ENCODE measurements at places on chromosomes 7 and 10.

DNA sequence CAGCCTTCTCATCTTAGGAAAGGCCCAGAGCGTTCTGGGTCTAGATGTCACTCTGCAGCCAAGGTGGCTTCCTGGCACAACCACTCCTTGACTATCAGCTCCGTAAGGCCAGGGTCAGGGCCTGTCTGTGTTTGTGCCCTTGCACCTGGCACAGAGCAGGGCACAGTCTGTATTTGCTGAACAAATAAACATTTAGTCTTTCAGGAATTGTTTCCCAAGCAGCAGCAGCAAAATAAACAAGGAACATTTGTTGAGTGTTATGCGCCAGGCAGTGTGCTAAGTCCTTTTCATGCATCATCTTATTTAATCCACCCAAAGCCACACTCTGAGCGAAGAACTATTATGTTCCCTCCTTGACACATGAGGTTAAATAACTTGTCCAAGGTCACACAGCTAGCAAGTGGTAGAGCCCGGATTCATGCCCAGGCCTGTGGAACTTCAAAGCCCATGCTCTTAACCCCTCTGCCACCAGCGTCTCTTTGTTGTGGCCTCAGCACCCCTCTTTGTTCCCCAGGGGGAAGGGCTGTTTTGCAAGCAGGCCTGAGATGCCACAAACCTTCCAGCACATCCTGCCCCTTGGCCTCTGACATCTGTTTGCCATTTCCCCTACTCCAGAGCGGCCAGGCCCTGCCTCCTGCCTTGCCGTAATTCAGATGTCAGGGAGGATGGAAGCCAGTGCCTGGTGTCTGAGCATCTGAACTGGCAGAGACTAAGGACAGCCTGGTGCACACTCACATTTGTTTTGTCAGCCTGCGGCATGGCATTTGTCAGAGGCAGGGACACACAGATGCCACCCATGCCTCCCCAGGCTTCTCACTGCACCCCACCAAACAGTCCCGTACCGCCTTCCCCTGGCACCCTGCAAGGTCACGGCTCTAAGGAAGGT lies 325.8 kb upstream of the ZMIZ1 start:
- DNase-seq, result no peak

DNA sequence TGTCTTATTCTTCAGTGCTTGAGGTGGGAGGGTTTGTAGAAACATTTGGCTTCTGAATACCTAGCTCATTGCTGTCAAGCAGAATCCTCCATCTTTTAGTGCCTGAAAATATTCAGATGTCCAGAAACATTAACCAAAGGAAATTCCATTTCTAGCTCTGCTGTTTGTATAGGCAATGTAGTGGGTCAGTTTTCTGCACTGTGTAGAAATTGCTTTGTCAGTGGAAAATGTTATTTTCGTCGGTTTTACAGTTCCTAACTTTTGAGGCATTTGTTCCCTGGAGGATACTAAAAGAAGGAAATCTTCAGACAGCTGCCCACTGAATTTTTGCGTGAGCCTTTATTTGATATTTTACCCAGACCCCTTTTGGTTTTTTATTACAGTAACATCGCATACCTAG lies 143.4 kb downstream of the TPST1 start:
- no peak for DNase-seq

- no peak for DNase-seq
These were observed 30.6 kb upstream of the TAX1BP1 start for GRCh38 chr7:27709137-27710075.

DNA sequence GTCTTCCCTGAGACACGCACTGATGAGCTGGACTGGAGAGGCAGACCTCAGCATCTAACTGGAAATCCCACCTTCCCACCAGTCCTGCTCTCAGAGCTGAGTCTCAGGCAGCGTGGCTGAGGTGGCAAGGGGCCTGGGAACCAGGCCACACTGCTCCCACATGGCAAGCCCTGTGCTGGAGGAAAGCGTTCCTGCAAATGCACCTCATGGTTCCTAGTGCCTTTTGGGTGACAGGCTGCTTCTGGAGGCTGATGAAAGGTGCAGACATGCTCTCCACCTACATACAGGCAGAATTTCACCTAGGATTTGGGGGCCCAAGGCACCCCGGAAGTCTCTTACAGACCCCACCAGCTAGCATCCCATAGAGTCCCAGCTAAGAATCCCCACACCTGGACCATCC lies 432.9 kb upstream of the FOXK1 start:
- no peak for DNase-seq

GRCh38 chr7:96833676-96834453 lies 124.2 kb upstream of the SEM1 start:
- no peak for DNase-seq

GRCh38 chr10:62426600-62426999 lies 52.4 kb downstream of the ZNF365 start:
- no peak for DNase-seq

GRCh38 chr7:22610951-22611757 lies 111.2 kb upstream of the STEAP1B start:
- no peak for DNase-seq

DNA sequence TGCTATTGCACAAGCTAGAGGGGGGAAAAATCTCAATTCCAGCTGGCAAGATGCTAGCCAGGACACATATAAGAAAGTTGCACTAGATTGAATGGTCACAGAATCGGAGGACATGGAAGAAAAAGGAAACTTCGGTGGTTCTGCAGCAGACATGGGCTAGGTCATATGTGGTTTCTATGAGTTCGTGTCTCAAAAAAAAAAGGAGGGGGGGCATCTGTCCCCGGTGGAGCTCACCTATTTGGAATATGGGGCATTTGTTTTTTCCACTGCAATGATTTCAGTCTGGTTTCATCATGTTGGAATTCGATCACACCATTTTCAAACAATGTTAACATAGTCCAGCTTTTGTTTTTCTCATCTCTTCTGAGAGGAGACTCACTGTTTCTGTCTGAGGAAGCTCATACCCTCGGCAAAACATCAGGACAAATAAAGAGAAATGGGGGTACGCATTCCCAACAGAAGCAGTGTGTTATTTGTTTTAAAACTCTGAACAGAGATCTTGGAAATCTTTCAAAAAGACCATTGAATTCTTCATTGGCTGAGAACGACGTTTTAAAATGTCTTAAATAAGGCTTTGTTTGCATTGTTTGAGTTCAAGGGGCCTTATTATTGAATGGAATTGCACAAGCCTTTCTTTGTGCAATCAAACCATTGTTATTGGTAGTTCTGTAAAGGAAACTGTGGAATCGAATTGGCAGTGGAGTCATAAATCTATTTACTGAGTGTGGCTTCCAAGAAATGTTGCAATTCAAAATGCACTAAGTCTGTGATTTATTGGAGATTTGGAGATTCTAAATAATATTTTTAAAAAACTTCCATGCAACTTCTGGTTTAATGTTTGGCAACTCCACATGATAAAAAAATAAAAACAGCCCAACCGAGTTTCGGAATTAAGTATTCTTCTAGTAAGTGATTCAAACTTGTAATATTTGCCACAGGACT lies 173.2 kb downstream of the RTKN2 start:
- no peak for DNase-seq

DNA sequence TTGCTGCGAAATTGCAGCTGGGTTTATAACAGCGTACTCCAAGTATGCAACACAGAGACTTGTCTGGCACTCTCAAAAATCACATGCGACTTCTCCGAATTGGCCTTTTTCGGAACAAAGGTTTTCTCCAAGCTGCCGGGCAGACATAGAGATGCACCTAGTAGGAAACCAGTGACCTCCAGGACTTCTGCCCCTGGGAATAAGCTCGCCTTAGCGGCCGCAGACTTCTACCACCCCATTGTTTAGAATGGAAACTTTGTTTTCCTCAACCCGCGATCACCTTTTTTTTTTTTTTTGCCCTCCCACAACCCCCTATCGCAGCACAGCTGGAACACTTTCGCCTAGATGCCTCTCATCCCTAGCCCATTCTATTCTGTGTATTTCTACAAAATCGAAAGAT lies 4.9 kb upstream of the HOXA10 start:
- no peak for DNase-seq

DNA sequence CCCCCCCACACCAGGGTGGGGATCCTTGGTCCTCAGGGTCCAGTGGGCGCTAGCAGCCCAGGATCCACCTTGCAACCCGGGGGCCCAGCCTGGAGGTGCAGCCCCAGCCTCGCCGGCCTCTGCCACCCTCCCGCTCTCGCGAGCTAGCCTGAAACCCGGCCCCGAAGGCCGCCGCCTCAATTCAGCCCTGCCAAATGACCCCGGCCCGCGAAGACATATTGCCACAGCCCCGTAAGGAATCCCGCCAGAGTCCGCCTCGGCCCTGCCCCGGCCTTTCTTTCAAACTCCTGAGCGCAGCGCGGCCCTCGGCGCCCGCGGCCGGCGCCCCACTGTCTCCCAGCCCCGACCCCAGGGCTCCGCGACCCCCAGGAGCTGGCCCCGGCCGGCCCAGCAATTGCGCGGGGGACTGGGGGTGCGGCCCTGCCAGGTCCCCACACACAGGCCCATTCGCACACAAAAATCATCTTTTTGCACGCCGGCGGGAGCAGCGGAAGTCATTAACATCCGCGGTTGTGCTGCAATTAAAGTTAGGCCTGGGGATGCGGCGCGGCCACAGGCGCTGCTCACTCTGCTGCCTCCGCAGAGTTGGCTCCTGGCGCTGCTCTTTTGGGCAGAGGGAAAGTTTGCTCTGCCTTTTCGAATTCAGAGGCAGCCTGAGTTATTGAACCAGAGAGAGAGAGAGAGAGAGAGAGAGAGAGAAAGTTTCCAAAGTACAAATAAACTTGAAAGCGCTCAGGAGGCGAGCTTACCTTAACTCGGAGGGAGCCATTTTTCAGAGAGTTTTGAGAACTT lies 4.0 kb downstream of the HOXA5 start:
- DNase-seq, result no peak

DNA sequence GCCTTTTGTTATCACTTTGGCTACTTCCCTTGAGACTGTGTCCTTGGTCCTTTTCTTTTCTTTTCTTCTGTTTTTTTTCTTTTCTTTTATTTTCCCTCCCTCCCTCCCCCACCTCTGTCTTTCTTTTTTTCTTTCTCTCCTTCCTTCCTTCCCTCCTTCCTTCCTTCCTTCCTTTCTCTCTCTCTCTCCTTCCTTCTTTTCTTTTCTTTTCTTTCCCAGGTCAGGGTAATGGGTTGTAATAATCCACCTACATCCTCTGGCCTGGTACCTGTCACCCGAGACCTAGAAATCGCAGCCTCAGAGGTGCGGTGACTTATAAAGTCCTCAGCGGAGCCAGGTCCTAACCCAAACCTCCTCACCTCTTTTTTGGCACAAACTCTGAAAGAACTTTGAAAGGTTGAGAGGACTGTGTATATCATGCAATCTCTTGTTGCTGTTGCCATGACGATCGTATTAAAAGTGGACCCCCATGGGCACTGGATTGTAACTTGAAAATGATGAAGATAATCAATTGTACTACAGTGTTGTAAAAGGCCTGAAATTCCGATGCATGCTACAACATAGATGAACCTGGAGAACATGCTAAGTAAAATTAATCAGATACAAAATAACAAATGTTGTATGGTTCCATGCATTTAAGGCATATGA lies 140.7 kb upstream of the AGK start:
- no peak for DNase-seq

- DNase-seq, result no peak
These were observed 35.8 kb upstream of the EN2 start for GRCh38 chr7:155422151-155422550.

GRCh38 chr10:73863039-73863817 lies 11.1 kb downstream of the CAMK2G start:
- no peak for DNase-seq

DNA sequence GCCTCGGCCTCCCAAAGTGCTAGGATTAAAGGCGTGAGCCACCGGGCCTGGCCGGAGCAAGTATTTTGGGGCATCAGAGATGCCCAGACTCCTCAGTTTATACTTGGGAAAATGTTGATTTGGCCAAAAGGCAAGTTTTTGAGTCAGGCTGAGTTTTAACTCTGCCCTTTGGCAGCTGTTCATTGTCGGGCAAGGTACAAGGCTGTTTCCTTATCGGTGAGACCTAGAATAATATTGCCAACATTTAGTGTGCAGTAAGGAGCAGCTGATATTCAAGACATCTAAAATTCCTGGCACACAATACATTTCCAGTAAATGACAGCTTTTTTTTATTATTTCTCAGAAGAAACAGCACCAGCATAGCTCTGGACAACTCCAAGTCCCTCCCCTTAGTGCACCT lies 147.6 kb upstream of the C7orf33 start:
- DNase-seq, result no peak

DNA sequence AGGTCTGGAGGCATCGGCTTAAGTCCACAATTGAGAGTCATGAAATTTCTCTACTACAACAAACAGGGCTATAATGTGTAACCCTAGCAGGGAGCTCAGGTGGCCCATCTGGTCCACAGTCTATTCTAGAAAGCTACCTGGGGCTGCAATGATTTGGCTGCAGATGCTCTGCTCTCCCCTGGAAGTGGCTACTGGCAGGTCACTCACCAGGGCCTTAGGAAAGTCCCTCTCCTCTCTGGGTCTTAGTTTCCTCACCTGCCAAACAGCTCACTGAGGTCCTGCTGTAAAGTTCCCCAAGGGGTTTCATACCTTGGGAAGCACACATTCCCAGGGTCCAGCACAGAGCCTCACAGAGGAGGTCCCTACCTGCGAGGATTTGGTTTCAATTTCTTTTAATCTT lies 2.5 kb downstream of the IGFBP3 start:
- DNase-seq, result no peak

- DNase-seq, result no peak
These were observed 246.4 kb upstream of the GRB10 start for GRCh38 chr7:51029131-51029530.

GRCh38 chr7:26397332-26397731 lies 105.7 kb downstream of the SNX10 start:
- no peak for DNase-seq

DNA sequence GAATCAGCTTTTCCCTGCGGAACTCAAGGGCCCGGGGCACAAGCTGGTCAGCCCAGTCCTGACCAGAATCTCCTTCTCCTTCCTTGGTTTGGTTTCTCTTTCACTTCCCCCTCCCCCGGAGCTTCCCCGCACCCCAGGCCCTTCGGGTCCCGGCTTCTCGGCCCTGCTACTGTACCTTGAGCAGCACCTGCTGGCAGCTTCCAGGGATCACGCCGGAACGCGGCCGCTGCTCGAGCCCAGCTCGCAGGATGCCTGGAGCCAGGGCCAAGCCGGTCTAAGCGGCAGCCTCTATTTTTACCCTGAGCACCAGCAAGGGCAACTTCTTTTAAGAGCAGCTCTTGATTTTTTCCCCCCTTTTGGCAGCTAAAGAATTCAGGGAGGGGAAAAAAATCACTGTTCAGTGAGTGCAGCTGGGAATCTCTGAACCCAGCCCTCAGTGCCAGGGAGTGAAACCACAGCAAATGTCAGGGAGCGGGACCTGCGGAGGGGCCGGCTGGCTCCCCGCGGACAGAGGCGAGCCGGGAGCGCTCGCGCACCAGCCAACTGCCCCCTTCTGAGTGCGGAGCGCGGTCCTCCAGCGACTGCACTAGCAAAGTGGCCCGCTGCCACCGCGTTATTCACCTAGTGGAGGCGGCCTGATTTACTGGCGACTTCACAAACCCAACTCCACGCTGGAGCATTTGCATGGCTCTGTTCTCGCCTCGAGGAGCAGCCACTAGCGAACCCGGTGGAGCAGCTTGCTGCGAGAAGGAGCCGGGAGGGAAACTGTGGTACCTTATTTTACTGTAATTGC lies 2.4 kb upstream of the INHBA start:
- DNase-seq, result no peak

DNA sequence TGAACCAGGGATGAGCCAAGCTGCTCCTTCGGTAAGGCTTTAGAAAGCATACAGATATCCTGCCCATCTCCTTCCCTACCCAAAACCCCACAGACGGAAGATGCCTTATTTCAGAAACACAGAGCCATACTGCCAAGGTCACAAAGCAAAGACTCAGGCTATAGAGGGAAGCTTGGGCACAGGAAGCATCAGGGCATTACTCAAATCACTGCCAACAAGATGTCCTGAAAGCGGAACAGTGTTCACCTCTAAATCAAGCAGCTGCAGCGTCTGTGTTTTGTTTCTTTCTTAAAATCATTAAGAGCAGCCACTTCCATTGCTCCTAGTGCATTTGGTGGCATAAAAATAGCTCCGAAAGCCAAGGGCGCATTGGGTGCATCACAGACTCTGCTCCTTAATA lies 307.3 kb downstream of the SORCS1 start:
- no peak for DNase-seq

All from hematopoietic multipotent progenitor cell treated with erythropoietin and hydrocortisone succinate and interleukin-3 and kit ligand, for 17 days (in vitro differentiated cells).